H7 (cell line): ENCODE measurements at places on chromosomes 3 and 15. TPM values are rescaled to one million over a fixed set of nuclear protein-coding genes. Genes with fewer than 3 reads are reported as not detected.

PGBD4 gene
- total RNA-seq: 0.55 and 0.69 TPM in 2 replicates

EBLN2 gene
- total RNA-seq: 2.4 and 4.3 TPM in 2 replicates

MAP1A gene
- 0.67 and 1.8 TPM in 2 replicates for total RNA-seq

STARD5 gene
- total RNA-seq: 3.4 TPM in 2 replicates

GABRA5 gene
- 18.6 and 18.7 TPM in 2 replicates for total RNA-seq

MUC20 gene
- total RNA-seq: 0.52 and 0.69 TPM in 2 replicates

ARID3B gene
- total RNA-seq: 65.9 and 68.0 TPM in 2 replicates

ZNF660 gene
- total RNA-seq: 2.6 and 4.2 TPM in 2 replicates

CD86 gene
- total RNA-seq: 0.24 TPM in 1 of 2 replicates, not detected in the other

CHRD gene
- total RNA-seq: 4.5 and 10.5 TPM in 2 replicates

AHSG gene
- total RNA-seq: not detected in 2 replicates

INKA1 gene
- 2.3 and 6.5 TPM in 2 replicates for total RNA-seq

PAQR9 gene
- 0.21 and 0.63 TPM in 2 replicates for total RNA-seq

BUB1B gene
- 87.4 and 126 TPM in 2 replicates for total RNA-seq

SLITRK3 gene
- 0.04 and 0.07 TPM in 2 replicates for total RNA-seq
